ENCODE measurements at places on chromosomes 3 and 15.

GRCh38 chr3:148797795-148798194 lies 29.8 kb upstream of the CPB1 start:
- no peak for DNase-seq

DNA sequence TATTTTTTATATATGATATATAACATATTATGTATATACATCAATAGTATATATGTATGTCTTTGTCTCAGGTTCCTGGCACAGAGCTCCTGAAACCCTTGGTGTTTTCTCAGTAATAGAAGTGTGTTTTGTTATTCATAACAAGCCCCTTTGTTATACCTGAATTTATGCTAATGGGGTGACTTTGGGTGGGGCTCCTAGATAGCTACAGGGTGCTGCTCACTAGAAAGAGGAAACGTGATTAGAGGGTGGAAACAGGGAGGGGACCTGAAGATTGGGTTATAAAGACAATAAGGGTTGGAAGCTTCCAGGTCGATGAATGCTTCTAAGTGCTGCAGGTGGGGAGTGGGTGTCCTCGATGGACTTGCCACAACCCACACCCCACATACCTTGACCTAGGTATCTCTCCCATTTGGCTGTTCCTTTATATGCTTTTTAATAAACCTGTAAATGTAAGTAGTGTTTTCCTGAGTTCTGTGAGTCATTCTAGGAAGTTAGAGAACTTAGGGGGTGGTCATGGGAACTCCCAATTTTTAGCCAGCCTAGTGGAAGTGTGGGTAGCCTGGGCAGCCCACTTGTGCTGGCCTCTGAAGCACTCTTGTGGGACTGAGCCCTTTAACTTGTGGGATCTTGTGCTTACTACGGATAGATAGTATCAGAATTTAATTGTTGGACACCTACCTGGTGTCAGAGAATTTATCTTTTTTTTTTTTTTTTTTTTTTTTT lies 36.9 kb upstream of the C15orf39 start:
- DNase-seq: no peak

DNA sequence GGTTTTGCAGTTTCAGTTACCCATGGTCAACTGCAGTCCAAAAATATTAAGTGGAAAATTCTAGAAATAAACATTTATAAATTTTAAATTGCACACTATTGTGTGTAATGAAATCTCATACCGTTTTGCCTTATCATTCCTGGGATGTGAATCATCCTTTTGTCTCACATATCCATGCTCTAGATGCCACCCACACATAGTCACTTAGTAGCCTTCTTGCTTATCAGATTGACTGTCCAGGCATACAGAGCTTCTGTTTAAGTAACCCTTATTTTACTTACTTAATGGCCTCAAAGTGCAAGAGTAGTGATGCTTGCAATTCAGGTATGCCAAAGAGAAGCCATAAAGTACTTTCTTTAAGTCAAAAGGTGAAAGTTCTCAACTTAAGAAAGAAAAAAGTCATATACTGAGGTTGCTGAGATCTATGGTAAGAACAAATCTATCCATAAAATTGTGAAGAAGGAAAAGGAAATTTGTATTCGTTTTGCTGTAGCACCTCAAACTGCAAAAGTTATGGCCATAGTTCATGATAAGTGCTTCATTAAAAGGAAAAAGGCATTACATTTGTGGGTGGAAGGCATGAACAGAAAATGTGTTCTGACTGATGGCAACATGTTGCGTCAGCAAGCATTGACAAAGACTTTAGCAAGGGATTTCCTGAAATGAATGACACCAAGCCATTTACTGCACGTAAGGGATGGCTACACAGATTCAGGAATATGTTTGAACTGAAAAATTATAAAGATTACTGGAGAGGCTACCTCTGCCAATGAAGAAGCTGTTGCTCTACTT lies 43.8 kb downstream of the SPATA16 start:
- DNase-seq: no peak

- peak; percentile 1 for DNase-seq
Observed at GRCh38 chr15:39918688-39919385, 1.2 kb downstream of the GPR176 start.

- DNase-seq: no peak
Observed at GRCh38 chr15:25179673-25180511, 225.1 kb downstream of the SNRPN start.

DNA sequence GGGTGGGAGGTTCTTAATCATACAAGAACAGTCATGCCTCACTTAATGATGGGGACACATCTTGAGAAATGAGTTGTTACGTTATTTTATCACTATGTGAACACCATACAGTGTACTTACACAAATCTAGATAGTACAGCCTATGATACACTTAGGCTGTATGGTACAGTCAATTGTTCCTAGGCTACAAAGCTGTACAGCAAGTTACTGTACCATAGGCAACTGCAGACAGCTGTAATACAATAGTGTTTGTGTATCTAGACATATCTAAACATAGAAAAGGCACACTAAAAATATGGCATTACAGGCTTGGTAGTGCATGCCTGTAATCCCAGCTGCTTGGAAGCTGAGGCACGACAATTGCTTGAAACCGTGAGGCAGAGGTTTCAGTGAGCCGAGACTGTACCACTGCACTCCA lies 55.7 kb upstream of the PLXND1 start:
- no peak for DNase-seq

DNA sequence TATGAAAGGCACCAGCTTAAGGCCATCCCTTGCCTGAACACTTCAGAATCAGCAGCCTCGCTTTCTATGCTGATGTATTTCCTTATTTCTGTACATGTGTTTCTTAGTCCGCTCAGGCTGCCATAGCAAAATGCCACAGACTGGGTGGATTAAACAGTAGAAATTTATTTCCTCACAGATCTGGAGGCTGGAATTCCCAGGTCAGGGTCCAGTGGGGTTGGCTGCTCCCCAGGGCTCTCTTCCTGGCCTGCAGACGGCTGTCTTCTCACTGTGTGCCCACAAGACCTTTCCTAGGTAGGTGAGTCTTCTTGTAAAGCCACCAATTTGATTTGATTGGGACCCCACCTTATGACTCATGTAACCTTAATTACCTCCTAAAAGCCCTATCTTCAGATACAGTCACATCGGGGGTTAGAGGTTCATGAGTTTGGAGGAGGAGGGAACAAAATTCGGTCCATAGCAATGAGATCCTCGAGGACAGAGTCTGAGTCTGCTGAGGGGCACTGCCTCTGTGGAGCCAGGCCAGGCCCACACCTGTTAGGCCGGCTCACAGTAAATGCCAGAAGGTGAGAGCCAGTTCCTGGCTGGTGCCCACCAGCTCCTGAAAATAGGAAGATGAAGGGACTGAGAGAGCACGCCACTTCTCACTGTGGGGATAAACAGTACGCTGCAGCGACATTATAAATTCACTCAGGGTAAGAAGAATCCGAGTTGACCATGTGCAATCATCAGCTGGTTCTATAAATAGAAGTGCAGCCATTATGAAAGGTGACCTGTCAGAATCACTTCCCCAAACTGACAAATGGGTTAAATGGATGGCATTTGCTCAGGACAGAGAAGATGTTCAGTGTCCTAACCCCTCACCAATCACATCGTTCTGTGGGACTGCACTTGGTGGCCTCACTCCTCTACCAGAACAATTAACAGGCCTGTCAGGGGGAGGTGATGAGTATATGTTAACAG lies 41.1 kb downstream of the CTXND1 start:
- DNase-seq: no peak

- DNase-seq: no peak
Observed at GRCh38 chr3:7876741-7877297, 624.8 kb upstream of the LMCD1 start.

GRCh38 chr15:74420193-74420905 lies 13.4 kb downstream of the SEMA7A start:
- no peak for DNase-seq

DNA sequence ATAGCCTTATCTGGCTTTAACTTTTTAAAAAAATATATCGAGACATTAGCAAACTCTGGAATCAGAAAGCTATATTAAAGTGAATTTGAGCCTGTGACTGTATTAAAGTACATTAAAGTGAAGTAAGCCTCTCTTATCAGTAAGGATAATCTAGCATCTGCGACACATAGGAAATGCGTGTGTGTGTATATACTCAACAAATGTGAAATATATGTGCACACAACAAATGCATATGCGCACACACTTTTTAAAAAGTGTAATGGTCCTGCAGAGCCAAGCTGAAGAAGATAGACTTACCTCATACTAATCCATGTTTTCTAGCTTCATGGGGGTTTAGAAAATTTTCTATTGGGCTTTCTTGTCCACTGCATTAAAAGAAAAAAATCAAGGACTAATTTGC lies 437.1 kb downstream of the ZIC1 start:
- DNase-seq: no peak

GRCh38 chr3:65558826-65559225 lies 479.9 kb downstream of the MAGI1 start:
- no peak for DNase-seq

DNA sequence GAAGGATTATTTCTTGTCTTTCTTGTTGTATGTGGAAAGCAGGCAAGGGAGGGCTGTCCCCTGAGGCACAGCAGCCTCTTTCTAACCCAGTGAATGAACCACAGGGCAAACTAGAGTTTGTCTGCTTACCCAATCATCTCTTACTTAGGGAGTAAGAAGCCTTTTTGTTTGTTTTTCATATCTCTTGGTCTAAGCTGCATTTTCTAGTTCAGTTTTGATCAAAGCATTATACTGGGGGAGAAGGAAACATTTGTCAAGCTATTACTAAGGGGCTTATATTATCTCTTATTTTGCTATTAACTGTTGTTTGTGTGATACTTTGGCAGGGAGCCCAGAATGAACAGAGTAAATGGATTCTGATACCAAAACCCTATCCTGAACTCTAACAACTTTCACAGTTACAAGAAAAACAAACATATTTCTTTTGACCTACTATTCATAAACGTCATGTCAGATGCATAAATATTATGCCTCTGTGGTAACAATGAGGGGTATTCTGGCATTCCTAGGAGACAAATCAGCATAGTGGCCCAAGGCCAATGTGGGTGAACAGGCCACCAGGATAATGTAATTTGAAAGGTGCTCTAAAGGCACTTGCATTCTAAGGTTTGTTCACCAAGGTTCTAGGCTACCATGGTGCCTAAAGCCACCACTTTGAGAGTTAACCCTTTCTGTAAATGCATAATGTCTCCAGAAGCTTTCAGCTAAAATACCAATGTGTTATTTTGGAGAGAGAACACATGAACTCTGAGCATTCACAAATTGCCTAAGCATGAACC lies 271.6 kb upstream of the ZPLD1 start:
- no peak for DNase-seq

GRCh38 chr3:97148931-97149330 lies 334.5 kb downstream of the EPHA6 start:
- DNase-seq: no peak

- DNase-seq: no peak
Observed at GRCh38 chr15:38215707-38216106, 36.9 kb upstream of the SPRED1 start.

GRCh38 chr3:181176601-181177000 lies 187.1 kb upstream of the DNAJC19 start:
- no peak for DNase-seq

- DNase-seq: no peak
Observed at GRCh38 chr3:12180218-12180617, 21.5 kb upstream of the TIMP4 start.

GRCh38 chr3:46348823-46349482 lies 5.0 kb upstream of the CCR2 start:
- DNase-seq: no peak

DNA sequence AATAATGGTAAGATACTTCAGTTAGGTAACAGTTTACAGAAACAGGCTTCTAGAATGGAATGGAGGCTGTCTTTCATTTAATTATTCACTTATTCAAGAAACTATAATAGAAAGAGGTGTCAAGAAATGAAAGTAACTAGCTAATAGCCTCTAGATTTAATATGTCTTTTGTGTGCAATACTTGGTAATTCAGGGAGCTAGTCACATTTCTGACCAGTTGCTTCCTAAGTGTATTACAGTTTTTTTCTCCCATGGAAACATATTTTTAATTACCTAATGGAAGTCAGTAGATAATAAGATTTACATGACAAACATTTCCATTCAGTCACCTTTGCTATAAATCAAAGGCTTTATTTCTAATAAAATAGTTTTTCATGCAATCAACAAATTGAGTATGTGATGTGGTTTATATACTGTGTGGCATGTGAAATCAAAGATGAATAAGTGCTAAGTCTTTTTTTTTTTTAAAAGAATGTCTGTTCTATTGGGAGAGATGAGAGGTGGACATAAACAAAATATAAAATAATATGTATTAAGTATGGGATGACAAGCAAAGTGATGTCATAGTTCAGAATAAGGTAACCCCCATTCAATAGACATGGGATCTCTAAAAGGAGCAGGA lies 985.7 kb downstream of the SQOR start:
- no peak for DNase-seq

GRCh38 chr3:46468753-46469600 lies 4.3 kb upstream of the LTF start:
- no peak for DNase-seq

GRCh38 chr15:31489801-31490646 lies 163.4 kb downstream of the KLF13 start:
- no peak for DNase-seq

- no peak for DNase-seq
Observed at GRCh38 chr15:71785996-71786395, 24.4 kb upstream of the NR2E3 start.

DNA sequence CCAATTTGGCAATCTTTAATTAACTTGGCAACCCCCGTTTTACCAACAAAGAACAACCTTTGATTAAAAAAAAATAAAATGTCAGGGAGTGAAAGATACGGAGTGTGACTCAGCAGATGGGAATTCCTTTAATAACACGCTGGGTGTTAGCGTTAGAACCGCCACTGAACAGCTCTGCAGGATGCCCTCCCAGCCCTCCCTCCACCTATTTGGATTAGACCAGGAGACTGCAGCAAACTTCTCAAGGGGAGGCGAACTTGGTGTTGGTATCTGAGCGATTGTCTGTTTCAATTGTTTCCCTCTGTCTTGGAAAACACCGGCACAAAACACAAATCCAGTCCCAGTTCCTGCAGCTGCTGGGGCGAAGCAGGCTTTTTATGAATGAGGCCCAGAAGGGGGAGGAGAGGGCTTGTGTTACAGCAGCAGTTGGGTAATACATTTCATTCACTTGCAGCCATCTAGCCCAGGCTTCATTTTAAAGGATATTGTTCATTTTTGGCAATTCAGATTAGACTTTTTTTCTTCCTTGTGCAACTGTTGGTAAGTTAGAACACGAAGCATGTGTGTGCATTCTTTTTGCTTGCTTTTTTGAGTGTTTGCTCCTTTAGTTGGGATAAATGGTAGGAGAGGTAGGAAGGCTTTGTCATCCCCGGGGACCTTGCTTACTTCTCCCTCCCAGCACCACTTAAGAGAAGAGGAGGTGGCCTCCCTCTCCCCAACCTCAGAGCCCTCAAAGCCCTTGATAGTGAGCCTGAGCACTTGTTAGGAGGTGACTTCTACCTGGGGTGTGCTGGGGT lies 152.3 kb downstream of the IGF1R start:
- peak; percentile 68 for DNase-seq

- no peak for DNase-seq
Observed at GRCh38 chr3:73542136-73542535, 82.6 kb downstream of the PDZRN3 start.

Data from NCI-H187 (cell line).